ENCODE measurements at places on chromosomes 2 and 18.

- no peak for DNase-seq
Measured at GRCh38 chr2:130828461-130828860, 8.3 kb upstream of the ARHGEF4 start.

DNA sequence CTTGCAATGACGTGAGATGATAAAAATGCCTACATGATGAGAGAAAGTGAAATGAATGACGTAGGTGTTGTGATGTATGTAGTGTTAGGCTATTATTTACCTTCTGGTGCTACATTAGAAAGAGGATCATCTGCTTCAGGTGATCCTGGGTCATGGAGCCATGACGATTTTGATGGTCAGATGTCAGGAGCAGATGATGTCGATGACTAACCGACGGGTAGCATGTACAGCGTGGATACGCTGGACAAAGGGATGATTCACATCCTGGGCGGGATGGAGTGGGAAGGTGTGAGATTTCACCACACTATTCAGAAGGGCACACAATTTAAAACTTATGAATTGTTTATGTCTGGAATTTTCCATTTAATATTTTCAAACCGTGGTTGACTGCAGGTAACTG lies 43.5 kb upstream of the ACVR1C start:
- no peak for DNase-seq

DNA sequence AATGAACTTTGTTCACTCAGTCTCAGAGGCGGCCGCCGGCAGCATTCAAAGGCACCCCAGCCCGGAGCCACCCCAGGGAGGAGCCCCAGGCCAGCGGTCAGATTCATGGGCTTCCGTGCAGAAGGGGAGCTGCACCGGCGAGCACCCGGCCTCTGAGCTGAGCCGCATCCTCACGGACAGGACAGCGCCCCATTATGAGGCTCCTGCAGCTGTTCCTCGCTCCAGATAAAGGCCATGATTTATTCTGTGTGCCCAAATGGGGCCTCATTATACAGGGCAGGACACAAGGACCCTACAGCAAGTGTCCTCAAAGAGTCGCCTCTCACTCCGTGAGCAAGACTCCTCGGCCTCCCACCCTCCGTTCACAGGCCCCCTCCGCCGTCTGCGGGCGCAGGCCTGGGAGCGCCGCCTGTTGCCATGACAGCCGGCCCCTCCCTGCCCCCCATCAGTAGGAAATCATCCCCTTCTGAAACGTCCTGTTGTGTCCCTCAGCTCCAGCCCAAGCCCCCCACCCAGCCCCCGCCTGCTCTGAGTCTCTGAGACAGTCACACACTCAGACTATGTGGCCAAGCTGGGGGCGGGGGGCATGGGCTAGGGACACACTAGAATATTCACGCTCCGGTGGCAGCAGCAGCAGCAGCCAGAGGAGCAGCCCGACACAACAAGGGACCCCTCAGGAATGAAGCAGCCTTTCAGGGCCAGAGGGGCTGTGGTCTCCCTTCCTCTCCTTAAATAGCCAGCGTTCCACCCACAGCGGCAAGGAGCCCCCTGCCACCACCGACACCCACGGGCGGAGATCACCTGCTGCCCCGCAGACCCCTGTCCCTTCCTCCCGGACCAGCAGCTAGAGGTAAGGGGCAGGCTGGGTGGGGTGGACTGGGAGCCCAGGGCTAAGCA lies at the start of gene GPR17:
Gene GPR17, plus strand, starts transcription at position 759 of the 897 bp plus-strand sequence. CDS start 4,583 bp downstream, outside the sequence.
- no peak for DNase-seq

DNA sequence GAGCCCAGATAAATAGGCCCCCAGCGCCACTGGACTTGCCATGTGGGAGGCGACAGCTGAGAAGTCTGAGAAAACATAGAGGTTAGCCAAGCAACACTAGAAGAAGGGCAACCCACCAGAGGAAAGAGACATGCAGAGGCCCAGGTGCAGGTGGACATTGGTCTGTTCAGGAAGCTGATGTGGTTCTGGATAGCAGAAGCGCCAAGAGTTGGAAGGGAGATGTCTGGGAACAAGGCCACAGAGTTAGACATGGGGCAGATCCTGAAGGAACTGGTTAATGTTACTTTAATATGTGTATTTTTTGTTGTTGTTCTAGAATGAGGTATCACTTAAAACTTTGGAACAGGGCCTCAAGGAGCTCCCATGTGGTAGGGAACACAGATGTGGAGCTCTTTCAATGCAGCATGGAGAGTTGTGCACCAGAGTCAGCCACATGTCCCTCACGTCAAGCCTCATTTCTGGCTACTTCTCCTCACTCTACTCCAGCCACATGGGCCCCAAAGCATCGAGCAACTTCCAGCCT lies 62.2 kb upstream of the PKDCC start:
- no peak for DNase-seq

DNA sequence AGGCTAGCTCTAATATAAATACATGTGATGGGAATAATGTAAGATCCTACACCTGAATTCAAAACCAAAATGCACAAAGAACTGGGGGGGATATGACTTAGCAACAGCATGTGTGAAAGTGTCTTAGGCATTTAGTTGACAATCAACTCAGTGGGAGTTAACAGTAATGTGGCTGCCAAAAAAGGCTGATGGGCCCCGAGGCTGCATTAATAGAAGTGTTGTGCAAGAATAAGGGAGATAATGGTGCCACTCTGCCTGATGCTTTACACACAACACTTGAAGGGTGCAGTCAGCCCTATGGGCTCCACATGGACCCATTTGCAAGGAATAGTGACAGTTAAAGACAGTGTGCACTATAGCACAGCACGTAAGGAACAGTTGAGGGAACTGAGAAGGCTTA lies 649.4 kb upstream of the ZEB2 start:
- DNase-seq: no peak

DNA sequence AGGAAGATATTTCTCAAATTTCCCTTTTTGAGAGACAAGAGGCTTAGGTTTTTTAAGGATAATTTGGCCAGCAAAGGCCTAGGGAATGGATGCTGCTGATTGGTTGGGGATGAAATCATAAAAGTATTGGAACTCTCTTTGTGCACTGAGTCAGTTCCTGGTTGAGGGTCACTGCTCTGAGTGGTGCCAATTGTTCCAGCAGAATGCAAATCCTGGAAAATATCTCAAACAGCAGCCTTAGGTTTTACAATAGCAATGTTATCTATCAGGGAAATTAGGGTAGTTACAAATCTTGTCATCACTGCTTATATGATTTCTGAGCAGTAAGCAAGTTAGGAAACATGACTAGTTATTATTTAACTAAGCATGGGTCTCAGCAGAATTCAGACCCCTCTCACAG lies 96.2 kb downstream of the RAD51AP2 start:
- DNase-seq: no peak

DNA sequence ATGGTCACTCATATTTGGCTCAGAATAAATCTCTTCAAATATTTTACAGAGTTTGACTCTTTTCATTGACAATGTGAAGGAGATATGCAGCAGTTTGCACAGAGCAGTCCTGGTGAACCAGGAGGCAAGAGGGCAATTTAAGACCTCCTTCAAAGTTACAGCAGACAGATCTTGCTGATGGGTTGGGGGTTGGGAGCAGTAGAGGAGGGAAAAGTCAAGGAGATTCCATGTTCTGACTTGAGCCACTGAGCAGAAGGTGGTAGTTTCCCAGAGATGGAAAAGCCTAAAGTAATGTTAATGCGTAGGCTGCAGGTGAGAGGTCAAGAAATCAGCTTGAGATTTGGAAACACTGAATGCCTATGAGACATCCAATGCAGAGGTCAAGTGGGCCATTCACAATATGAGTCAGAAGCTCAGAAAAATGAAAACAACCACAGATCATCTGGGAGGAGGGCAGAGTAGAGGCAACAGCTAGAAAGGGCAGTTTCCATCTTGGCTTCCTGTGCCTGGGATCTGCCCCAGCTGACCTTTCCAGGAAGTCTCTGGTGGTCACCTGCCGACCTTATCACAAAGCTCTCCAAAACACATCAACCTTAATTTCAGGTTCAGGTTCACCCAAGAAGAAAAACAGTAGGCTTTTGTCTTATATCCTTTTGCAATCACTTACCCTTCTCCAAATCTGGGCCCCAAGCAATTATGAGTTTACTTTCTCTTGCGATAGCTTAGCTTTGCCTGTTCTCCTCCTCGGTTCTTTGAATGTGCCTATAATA lies 197.5 kb upstream of the ARL4C start:
- no peak for DNase-seq

DNA sequence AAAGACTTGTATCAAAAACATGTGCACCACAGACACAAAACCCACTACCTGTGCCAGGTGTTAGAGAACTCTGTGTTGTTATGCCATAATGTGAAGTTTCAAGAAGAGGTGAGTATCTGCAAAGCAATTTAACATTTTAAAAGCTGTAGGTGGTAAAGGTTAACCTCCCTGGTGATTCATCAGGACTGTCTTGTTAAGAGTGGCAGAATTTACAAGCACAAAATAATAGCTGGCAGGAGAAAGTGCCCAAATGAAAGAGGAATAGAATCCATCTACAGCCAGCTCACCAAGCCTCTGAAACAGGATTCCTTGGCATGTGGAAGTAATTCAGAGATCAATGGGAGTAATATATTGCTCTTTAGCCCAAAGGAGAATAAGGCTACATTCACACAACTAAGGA lies 230.7 kb downstream of the AFF3 start:
- DNase-seq: no peak

GRCh38 chr2:102273619-102274211 lies 37.6 kb upstream of the IL1RL1 start:
- DNase-seq: no peak

DNA sequence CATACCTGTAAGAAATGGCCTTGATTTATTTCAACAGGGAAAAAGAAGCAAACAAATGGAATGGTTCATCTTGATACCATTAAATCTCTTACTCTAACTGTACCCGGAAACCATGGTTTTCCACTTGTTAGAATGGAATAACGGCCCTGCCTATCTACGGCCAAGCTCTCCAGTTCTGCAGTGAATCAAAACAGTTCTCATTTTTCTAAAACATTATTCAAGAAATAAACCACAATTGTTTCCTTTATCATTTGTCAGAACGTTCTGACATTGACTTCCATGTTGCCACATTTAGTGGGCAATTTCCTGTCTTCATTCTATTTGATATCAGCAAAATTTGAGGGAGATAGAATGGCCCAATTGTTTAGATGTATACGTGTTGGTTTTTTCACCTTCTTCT lies 118.8 kb upstream of the CDH19 start:
- no peak for DNase-seq

DNA sequence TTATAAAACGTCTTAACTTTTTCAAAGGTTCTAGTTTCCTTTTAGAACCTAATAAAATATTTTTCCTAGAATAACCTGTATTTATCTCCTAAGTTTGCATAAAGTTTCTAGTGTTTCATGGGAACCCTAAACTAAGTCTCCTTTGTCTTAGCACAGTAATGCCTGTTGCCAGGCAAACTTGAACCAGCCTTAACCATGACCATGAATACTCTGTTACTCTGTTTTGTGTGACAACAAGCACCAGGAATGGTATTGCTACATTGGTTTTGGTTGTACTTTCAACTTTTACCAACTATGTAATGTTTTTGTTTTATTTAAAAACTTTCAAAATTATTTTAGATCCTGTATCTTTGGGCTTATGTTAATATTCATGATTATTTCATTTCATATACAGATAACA lies 137.6 kb downstream of the CERS6 start:
- DNase-seq: no peak

DNA sequence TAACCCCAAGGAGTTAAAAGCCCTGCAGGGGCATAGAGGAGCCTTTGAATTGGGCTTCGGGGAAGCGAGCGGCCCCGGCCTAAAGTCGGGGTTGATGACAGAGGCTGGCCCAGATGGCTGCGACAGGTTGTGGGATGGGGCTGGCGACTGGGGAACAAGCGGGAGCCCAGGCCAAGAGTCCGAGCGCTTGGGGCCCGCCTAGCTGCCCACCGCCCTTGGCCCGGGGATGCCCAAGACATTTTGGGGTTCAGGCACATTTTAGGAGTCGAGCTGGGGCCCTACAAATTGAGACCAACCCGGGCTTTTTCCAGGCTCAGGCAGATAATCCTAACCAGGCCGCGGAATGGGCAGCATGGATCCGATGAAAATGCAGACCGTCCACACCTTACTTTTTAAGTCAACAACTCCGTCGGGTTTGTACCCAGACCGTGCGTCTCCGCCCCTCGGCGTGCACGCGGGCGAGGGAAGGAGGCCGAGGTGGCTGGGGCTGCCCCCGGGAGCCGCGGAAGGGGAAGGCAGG lies 507 bp downstream of the RTKN start:
- DNase-seq: no peak

DNA sequence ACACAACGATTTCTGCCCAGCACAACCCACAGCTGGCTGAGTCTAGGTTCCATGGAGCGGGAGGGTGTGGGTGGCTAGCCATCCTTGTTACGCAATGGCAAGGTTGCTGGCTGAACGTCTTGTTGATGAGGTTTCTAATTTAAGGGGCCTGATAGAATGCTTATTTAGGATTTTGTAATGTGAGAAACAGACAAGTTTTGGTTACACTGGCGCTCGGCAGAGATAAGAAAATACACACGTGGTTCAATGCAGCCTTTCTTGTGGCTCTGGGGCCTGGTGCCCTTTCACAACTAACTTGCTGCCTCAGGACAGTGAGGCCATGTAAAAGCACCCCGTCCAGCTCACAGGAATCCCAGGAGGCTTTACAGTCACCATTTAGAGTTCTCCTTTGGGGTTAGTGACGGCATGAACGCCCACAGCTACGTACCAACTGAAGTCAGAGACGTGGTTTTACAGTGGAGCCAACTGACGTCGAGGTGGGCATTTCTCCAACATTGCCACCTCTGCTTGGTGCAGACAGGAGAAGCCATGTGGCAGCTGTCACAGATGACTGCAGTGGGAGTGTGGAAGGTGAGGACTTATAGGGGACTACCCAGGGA lies 29.7 kb upstream of the PIEZO2 start:
- DNase-seq: no peak

DNA sequence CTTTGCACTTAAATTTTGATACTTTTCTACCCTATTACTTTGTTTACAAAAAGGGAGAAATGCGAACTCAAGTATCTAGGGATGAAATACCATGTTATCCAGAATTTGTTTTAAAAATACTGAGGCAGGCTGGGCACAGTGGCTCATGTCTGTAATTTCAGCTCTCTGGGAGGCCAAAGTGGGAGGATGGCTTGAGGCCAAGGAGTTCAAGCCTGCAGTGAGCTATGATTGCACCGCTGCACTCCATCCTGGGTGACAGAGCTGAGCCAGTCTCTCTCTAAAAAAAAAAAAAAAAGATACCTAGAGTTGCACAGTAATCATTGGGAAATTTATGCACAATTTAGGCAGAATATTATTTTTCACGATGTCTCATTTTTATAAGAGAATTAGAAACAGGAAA lies 12.4 kb upstream of the VAPA start:
- DNase-seq: no peak

GRCh38 chr2:29549069-29549380 lies 372.4 kb downstream of the ALK start:
- no peak for DNase-seq

GRCh38 chr2:205682239-205682970 lies at the start of gene NRP2:
NRP2 (plus strand) TSS chr2:205682501; CDS start chr2:205683291, 790 bp downstream.
- DNase-seq: no peak

GRCh38 chr2:237210763-237211162 lies 125.1 kb downstream of the COPS8 start:
- DNase-seq: no peak

Data from stimulated activated CD8-positive, alpha-beta memory T cell treated with anti-CD3 and anti-CD28 coated beads, Interleukin-4, amount 100 ng/mL, for 4 hours (primary cell).